NCI-H1105 (cell line): ENCODE measurements at places on chromosomes 5 and 9.
A peak's percentile ranks its signal among the peaks of the same experiment; 100 is the strongest.

DNA sequence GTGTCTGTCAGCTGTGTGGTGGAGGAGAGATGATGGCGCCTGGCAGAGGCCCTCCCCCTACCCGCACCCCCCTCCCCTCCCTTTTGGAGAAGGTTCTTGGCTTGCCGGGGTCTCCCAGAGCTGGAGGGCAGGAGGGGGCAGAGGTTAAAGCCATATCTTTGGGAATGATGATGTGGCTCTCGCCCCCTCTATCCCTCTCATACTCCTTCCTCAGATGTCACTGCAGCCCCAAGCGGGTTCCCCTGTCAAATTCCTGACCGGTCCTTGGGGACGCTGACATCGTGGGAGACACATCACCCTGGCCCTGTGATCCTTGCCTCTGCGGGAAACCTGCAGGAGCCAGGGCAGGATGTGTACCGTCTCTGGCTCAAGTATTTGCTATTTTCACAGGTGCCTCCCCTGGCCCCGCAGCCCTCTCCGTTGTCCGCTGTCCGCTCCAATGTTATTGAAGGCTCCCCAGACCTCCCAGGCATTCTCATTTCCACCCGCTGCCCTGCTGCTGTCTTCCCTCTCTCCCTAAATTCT, 109.5 kb downstream of the FOXD1 start:
- no peak for DNase-seq

- DNase-seq, result no peak
These were observed 3.6 kb upstream of the RGS7BP start for GRCh38 chr5:64502196-64502595.

- DNase-seq, result no peak
These were observed 41.3 kb downstream of the NPR3 start for GRCh38 chr5:32752411-32752810.

DNA sequence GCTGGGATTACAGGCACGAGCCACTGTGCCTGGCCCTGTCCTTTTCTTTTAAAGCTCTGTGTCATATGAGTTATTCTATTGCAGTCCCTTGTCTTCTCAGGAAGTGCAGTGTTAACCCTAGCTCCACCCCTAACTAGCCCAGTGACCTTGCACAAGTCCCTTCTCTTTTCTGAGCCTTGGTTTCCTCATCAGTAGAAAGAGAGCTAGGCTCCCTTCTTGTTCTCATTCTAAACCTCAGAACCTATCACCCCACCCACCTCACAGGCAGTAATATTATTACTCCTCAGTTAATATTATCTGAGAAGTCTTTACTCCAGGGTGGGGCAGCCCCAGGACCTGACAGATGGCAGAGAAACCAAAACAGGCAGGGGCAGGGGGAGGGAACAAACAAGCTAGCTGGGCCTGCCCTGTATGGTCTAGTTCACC, 7.2 kb downstream of the CYFIP2 start:
- DNase-seq, result no peak

GRCh38 chr5:152556784-152557183, 151.7 kb upstream of the NMUR2 start:
- DNase-seq, result peak; percentile 15

GRCh38 chr9:130920762-130921299, 18.2 kb downstream of the FIBCD1 start:
- no peak for DNase-seq

- no peak for DNase-seq
These were observed 230.3 kb downstream of the AUH start for GRCh38 chr9:91131433-91131839.

DNA sequence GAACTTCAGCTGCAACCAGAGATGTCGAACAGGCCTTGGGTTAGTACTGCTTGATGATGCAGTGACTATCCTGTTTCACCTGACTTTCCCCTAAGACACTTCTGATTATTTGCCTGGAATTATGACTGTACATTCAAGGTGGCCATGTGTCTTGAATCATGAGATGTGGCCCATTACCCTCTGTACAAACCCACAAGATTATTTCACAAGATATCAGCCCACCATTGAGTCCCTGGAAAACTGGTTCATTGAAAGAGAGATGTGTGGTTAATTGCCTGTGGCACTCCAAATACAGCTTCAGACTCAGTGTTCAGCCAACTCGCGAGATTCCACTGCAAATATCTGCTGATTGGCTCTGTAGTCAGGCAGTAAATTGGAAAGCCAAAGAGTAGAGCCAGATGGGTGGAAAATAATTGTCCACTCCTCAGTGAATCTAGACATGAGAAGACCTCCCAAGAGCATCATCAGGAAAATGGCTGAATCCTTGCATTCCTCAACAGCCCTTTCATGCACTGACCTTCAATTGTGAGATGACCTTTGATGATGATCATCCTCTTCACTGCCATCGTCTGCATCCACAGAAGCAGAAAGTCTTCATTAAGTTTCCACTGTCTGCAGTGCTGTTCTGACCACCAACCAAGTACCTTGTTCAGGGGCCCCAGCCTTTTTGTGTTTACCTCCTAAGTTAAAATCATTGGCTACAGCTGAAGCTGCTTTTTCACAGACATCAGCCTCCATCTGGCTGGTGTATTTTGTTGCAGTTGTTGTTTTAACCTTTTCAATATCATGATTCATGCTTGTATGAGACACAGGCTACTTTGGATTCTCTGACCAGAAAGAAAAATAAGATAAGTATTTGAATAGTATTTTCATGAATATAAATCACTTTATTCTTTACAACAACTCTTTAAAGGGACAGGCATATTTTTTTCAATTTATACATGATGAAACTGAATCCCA, 75.2 kb downstream of the ESM1 start:
- DNase-seq, result no peak

GRCh38 chr9:14395317-14396082, 81.6 kb upstream of the NFIB start:
- DNase-seq, result no peak

GRCh38 chr9:10003047-10003446, 609.8 kb downstream of the PTPRD start:
- DNase-seq, result no peak

DNA sequence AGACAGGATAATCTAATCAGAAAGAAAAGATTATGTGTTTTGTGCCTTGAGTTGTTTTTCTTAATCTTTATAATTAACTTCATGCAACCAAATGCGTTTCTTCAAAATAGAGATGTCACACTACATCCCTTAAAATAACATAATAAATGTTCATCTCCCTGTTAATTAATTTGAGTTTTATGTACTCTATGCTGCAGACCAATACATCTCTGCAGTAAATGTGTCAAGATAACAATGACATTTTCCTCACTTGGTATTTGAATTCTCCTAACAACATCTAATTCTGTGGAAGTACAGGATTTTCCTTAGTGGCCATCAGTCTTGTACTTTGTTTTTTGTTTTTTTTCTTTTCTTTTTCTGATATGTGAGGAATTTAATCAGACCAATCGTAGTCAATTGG, 279.2 kb upstream of the TYRP1 start:
- DNase-seq, result no peak

GRCh38 chr5:137126829-137127228, 372.3 kb downstream of the SPOCK1 start:
- DNase-seq, result no peak

DNA sequence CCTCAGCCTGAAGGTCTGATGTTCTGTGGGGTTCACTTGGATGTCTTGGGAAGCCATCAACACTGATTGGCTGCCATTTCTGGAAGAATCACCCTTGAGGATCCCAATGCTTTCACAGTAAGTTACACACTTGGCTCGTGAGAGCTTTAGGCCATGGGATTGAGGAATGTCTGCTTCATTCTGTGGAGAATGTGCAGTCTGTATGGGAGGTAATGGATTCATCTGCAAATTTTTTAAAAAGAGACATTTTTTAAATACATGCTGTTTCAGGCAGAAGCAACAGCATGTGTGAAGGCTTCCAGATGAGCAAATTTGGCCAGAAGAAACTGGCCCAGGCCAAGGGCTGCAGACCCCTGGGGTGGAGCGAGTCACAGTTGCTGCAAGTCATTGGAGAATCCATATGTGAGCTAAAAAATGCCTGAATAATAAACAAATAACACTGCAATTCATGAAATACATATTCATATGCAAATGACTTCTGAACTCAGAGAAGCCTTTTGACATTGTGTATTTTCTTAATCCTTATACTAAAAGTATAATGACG, 146.3 kb upstream of the RASEF start:
- DNase-seq, result no peak

- no peak for DNase-seq
These were observed 77.0 kb upstream of the STARD4 start for GRCh38 chr5:111589316-111589715.

- DNase-seq, result no peak
These were observed 61.3 kb upstream of the MEGF10 start for GRCh38 chr5:127229185-127229889.

- DNase-seq, result peak; percentile 13
These were observed 363.2 kb downstream of the OSTF1 start for GRCh38 chr9:75451505-75451904.

DNA sequence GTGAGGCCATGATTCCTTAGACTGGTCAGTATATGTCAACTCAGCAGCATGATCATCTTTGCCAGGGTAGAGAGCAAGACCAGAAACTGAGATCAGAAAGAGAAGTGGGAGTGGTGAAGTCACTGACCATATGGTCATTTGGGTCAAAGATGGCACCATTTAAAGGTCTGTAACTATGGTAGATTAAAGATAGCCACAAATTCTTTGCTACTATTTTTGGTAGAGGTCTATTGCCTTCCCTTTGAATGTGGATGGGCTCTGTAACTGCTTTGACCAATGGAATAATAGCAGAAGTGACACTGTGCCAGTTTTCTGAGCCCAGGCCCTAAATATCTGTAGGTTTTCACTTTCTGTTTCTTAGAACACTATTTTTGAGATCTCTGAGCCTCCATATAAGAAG, 117.6 kb downstream of the PCSK1 start:
- no peak for DNase-seq

GRCh38 chr9:33620738-33621439, 96.8 kb downstream of the ANKRD18B start:
- peak; percentile 44 for DNase-seq

DNA sequence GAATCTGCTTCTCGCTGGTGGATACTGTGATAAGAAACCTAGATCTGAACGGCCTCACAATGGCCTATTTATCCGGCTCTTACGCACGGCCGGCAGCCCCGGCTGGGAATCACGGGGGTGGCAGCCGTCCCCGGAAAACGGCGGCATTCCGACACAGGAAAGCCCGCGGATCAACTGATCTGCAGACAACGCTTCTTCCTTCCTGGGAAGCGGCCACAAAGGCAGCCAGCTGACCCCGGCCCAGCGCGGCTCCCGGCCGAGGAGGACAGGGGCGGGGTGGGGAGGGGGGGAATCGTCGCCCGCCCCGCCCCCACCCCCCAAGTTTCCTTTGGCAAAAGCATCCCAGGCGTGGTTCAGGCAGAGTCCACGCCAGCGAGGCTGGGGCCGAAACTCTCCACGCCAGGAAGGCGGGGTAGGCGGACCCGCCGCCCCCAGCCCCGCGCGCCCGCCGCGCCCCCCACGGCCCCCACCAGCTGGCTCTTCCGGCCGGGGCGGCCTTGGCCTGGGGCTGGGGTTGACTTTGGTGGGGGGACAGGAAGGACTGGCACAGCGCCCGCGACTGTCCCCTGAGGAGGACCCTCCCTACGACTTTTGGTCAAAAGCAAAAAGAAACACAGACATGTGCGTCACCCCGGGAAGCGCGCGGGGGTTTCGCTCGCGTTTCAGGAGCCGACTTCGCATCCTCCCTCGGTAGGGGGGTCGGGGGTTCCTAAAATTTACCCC, 247.7 kb upstream of the ANKRD55 start:
- no peak for DNase-seq

DNA sequence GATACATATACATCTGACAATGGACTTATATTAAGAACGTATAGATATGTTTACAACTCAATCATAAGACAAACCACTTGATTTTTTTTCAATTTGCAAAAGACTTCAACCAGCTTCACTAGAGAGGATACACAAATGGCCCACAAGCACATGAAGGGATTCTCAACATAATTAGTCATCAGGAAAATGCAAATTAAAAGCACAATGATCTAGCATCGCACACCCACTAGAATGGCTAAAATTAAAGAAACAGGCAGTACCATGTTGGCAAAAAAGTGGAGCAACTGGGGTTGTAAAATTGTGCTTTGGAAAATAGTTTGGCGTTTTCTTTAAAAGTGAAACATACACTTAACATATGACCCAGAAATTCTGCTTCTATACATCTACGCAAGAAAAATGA, 80.0 kb upstream of the TRIO start:
- no peak for DNase-seq

DNA sequence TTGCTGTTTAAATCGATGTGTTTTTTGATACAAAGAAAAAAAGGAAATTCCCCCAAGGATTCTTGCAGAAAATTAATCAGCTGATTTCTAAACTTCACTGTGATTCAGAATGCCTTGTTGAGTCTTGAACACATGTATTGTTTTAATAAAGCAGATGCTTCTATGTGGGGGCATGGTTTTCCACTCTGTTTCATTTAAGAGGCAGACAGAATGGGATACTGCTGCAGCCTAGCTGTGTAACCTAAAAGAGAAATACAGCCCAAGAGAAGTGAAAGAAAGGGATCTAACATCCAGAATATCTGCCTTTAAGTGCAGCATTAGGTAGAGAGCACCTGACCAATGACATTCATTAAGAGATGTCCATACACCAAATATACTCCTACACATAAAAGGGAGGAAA, 365.1 kb upstream of the CCNH start:
- no peak for DNase-seq

DNA sequence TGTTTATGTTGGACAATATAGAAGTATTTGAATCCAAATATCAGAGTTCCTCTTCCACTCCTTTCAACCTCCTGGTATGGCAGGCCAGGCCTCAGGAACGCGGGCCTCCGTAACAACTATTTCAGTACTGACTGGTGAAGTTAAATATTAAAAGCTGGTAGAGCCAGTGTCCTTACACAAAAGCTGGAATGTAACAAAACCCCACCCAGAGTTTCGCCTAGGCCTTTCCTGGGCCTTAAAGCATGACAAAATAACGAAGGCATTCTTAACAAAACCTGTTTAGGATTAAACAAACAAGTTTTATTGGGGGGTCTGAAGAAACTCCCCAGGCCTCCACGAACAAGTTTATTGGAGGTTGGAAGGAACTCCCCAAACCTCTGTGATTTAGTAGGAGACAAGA, 61.6 kb upstream of the GNE start:
- no peak for DNase-seq

GRCh38 chr9:127854184-127854806, at the start of gene ENG:
ENG (minus strand) TSS chr9:127854658; CDS start chr9:127854355, 303 bp downstream.
- DNase-seq, result no peak

GRCh38 chr5:108437425-108437824, 55.5 kb upstream of the FBXL17 start:
- no peak for DNase-seq

- DNase-seq, result no peak
These were observed 639.7 kb upstream of the C9orf72 start for GRCh38 chr9:28212979-28213378.

DNA sequence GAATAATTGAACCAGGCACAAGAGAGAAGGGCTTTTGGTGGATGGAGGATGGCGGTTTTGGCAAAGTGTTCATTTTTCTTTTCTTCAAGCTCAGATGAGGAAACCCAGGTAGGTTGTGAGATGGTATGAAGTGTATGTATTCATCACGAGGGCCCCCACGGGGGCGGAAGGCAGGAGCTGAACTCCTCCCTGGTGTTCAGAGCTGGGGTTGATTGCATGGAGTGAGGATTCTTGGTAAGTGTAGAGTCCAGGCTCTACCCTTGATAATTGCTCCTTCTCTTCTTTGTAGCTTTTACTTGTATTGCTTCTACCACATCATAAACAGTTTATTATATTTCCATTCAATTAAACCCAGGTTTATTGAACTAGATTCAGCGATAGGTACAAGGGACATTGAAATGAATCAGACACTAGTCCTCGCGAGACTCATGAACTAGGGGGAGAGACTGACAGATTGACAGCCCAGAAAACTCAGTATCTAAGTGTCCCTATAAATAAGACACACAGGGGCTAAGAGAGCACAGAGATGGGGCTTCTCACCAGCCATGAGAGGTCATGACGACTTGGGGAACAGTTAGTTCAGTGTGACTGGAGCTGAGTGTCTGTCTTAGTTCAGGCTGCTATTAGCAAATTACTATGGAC, 116.7 kb upstream of the KLF4 start:
- DNase-seq, result no peak
